ENCODE measurements at places on chromosomes 7 and 10.

GRCh38 chr7:22400150-22400814, 43.3 kb upstream of the RAPGEF5 start:
- DNase-seq: no peak

DNA sequence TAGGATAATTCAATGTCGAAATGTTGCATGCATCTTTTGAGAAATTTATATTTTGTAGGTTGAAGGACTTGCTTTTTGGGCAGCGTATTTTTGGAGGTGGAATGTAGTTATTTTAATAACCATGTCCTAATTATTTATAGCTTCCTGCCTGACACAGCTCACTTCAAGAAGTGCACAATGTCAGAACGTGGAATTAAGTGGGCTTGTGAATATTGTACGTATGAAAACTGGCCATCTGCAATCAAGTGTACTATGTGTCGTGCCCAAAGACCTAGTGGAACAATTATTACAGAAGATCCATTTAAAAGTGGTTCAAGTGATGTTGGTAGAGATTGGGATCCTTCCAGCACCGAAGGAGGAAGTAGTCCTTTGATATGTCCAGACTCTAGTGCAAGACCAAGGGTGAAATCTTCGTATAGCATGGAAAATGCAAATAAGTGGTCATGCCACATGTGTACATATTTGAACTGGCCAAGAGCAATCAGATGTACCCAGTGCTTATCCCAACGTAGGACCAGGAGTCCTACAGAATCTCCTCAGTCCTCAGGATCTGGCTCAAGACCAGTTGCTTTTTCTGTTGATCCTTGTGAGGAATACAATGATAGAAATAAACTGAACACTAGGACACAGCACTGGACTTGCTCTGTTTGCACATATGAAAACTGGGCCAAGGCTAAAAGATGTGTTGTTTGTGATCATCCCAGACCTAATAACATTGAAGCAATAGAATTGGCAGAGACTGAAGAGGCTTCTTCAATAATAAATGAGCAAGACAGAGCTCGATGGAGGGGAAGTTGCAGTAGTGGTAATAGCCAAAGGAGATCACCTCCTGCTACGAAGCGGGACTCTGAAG, 620 bp downstream of the ZRANB1 start:
- DNase-seq: no peak

GRCh38 chr7:98162758-98163157, 48.5 kb upstream of the BHLHA15 start:
- DNase-seq: no peak

- no peak for DNase-seq
Measured at GRCh38 chr10:89663144-89663543, 18.1 kb upstream of the PANK1 start.

- DNase-seq: no peak
Measured at GRCh38 chr10:72913287-72913686, 19.7 kb downstream of the OIT3 start.

DNA sequence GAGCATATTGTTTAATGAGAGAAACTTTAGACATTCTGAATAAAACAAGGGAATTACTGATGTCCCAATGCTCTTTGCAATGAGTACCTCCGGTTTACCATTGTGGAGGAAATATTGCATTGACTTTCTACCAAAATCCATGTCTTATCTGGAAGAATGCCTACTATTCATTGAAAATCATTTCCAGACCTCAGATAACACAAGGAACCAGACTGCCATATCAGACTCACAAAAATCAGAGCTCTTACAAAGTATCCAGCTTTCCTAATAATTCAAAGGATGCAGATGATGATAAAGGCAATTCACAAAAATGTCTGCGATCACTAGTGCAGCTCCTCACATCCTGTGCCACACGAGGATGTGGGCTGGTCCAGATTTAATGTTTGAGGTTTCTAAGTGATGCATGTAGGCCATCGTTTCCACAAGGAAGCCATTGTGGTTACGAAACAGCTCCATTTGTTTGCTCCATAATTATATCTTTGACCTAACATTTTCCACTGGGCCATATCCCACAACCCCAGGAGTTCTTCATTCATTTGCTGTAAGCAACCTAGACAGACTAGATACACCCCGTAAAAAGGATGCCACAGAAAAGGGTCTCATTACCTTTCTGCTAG, 831.1 kb upstream of the C7orf33 start:
- no peak for DNase-seq

- DNase-seq: no peak
Measured at GRCh38 chr7:28835800-28836199, 122.3 kb downstream of the TRIL start.

DNA sequence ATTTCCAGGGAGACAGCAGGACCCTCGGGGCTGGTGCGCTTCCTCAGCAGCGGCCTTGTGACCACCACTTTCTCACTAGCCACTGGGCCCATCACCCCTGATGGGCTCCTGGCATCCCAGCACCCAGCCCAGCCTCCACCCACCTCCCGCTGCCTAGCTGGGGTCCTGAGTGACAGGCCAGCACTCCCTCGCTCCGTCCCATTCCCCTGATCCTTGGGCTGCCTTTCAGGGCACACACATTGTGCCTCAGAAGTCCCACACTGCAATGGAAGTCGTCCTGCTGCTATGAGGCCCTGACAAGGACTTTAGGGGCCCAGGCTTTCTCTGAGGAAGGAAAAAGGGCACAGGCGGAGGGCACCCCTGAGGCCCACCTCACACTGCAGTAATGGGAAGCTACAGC, 12.4 kb downstream of the CAMK2B start:
- DNase-seq: peak; percentile 16

GRCh38 chr7:117600911-117601310, 121.1 kb downstream of the CFTR start:
- no peak for DNase-seq

GRCh38 chr7:29839302-29839701, 33.0 kb downstream of the WIPF3 start:
- no peak for DNase-seq

DNA sequence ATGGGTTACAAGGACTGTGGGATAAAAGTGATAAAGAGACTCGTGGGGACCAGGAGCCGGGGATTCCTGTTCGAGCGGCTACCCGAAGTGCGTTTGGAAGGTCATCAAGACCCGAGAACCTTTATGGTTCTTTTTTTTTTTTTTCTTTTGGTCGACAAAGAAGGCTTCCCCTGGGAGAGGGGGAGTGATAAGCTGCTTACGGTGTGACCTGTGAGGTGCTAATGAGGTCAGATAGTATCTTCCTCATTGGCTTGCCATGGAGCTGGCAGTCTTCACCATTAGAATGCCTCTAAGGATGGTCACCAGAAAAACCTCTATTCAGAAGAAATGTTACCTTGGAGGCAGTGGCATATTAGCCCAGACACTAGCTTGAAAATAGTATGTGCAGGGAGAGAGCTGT, 92.3 kb upstream of the STEAP4 start:
- DNase-seq: no peak

DNA sequence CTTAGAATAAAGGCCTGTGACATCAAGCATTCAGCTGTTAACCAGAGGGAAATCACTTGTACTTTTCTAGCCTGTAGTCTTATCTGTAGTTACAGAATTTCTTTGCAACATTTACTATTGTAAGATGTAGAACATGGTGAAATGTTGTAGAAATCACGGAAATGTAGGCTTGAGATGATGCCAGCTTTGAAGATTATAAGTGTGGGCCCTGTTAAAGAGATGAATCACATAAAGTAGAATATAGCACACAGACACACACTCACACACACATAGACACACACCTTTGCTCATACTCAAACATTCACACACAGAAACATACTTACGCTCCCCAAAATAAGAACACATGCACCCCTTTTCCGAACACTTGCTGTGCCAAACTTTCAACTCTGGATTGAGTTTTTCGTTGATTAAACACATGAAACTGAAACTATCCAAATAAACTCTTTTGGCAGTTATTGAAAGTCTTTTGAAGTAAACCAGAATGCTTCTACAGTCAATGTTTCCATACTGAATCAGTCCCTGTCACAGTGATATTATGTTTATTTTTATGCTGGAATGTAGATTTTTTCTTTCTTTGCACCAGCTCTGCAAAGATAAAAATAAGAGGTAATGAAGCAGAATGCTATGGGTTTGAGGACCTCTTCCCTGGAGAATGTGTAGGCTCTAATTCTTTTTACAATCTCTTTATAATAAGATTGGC, 230.3 kb upstream of the MEOX2 start:
- DNase-seq: peak; percentile 37

Data from stomach (tissue), 19 donors.